Hematopoietic multipotent progenitor cell treated with erythropoietin and hydrocortisone succinate and interleukin-3 and kit ligand, for 6 days (in vitro differentiated cells): ENCODE measurements at places on chromosomes 4 and X.

GRCh38 chr4:122548886-122549630 is 71.8 kb downstream of the IL21 start:
- DNase-seq: no peak

GRCh38 chr4:56134266-56134665 is 185.5 kb downstream of the CEP135 start:
- DNase-seq: peak; percentile 75

- no peak for DNase-seq
These were observed 127.1 kb downstream of the PJA1 start for GRCh38 chrX:69038188-69038587.

DNA sequence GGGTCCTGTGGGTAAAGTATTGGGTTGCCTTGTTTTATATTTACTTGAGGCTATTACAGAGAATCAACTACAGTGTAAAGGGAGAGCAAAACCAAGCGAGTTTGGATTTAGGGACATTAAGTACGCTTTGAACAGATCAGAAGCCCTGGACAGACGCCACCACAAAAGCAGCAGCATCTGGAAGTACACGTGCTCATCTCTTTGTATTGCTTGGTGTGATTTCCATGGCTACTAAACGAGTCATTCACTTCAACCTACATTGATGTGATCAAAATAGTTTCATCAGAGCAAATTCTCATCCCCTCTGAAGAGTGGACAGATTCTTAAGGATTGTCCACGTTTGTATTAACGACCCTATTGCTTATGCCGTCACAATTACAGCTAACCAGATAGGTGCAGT is 85.1 kb downstream of the SORBS2 start:
- no peak for DNase-seq

GRCh38 chr4:51859476-51860031 is 16.6 kb downstream of the DCUN1D4 start:
- DNase-seq: no peak

GRCh38 chr4:56743550-56743949 is 62.5 kb upstream of the HOPX start:
- no peak for DNase-seq

DNA sequence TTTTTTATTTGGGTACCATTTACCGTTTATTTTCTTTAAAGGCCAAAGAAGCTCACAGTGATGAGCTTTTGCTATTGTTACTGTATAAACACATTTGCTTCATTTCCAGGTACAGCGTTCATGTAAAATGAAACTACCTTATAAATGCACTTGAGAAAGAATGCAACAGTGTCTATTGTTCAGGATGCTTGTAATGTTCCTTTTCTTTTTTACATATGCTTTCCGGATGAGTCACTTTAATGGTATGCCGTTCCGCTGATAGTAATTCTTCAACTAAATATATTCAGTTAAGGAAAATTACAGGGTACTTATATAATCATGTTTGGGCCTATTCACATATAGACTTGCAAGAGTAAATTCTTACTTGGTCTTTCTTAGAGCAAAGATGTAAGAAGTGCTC is 354.9 kb downstream of the RPA4 start:
- no peak for DNase-seq

GRCh38 chrX:150269605-150270254 is 93.4 kb upstream of the MAMLD1 start:
- peak; percentile 2 for DNase-seq

GRCh38 chrX:5236096-5236495 is 992.6 kb downstream of the NLGN4X start:
- DNase-seq: peak; percentile 12

GRCh38 chrX:39261446-39262147 is 460.3 kb downstream of the MID1IP1 start:
- DNase-seq: peak; percentile 72

- no peak for DNase-seq
These were observed 433.1 kb upstream of the FAM241A start for GRCh38 chr4:111712093-111712677.

- DNase-seq: no peak
These were observed 1.4 kb downstream of the RAI2 start for GRCh38 chrX:17859609-17860178.

GRCh38 chrX:49995795-49996455 is 73.5 kb downstream of the CLCN5 start:
- no peak for DNase-seq

DNA sequence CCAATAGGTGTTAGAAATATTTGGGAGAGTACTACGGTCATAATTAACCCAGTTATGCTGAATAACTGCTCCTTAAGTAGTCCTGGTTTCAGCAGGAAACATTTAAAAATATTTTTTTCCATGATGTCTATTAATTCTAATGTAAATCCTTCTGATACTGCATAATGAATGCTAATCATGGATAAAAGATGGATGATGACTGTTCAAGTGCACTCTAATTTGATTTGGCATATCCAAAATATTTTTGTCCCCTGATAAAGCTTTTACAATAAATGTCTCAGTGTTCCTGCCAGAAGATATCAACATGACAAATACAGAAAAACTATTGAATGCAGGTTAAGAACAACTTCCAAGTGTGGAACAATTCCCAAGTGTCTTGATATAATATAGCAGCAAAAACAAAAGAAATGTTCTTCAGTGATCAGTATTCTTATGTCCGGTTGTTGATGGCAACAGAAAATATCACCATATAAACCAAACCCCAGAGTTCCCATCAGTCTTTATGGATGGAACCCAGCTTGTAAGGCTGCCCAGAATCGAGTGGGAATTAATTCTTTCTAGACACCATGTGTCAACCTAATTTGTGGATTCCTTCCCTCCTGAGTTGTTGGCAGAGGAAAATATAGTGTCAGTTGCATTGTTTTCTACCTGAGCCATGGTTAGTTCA is 205.4 kb upstream of the GK2 start:
- DNase-seq: no peak

DNA sequence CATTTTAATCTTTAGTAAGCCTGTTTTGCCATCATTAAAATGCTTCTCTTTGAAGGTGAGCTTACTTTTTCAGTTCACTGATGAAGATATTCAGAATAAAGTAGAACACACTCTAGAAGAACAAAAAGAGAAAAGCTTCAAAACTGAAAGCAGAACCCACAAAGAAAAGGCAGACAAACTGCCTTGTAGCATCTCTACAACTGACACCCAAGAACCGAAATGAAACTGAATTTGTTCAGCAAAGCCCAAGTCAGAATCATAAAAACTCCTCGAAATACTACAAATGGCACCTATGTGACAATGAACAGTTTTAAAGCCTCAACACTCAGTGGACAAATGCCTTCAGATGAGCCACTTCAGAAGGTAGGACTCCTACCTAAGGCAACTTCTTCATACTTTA is 83.6 kb downstream of the MAML3 start:
- no peak for DNase-seq

DNA sequence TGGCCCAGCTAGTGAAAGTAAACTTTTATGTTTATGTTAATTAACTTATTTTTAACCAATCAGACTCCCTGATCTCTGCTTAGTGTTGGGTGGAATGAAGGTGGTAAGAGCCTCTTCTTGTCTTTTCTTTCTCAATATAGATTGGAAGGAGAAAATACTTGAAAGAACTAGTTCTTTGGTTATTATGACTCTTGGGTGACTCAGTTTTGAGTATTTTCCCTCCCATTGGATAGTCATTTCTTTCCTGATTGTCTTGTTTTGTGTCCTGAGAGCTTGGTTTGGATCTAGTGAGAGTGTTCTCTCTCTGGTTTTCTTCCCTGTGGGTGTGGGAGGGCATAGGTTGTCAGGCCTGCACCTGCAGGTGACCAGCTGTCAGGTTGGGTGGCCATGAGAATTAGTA is 172.0 kb upstream of the GLRA2 start:
- no peak for DNase-seq

- no peak for DNase-seq
These were observed 186.6 kb upstream of the GNPDA2 start for GRCh38 chr4:44912980-44913379.

DNA sequence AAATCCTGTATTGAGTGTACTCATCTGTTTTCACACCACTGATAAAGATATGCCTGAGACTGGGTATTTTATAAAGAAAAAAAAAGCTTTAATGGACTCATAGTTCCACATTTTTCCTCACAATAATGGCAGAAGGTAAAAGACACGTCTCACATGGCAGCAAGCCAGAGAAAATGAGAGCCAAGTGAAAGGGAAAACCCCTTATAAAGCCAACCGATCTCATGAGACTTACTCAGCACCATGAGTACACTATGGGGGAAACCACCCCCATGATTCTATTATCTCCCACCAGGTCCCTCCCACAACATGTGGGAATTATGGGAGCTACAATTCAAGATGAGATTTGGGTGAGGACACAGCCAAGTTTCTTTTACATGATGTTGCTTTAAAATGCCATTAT is 171.9 kb downstream of the GALNTL6 start:
- DNase-seq: no peak

GRCh38 chrX:63963095-63963784 is 178.2 kb upstream of the ARHGEF9 start:
- no peak for DNase-seq

DNA sequence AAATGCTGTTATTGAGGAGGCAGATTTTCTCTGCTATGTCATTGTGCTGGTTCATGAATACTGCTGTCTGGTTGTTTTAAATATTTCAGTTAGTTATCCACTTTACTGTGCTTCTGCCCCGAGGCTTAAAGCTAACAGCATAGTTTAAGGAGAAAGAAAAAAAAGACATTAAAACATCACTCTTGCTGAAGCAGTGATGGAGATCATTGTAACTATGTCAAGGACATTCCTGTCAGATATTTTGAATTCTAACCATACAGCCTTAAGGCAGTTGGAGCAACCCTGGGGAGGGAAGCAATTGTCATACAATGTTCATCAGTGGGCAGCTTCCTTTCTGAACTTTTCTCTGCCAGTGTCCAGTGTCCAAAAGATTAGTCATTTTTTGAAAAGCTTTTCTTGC is 199.0 kb upstream of the DDX53 start:
- DNase-seq: no peak

- no peak for DNase-seq
These were observed 14.9 kb downstream of the NRK start for GRCh38 chrX:105837232-105837631.

DNA sequence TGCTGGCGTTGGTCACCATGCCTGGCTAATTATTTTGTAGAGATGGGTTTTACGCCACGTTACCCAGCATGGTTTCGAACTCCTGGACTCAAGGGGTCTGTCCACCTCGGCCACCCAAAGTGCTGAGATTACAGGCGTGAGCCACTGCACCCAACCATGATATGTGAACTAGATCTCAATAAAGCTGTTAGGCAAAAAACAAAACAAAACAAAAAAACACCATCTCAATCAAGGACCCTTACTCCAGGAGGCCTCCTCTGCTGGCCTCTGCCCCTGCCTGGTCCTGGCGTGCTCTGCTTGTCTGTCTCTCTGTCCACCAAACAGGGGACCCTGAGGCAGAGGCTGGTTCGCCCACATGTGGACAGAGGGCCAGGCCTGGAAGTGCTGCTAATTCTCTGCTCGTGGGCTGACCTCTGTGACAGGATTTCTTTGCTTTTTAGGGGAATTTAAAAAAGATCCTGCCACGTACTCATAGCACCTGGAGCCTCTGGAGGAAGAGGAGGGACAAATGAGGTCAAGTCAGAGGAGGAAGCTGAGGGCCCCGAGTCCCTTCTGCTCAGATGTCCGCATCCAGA is 32.7 kb upstream of the WFS1 start:
- no peak for DNase-seq

DNA sequence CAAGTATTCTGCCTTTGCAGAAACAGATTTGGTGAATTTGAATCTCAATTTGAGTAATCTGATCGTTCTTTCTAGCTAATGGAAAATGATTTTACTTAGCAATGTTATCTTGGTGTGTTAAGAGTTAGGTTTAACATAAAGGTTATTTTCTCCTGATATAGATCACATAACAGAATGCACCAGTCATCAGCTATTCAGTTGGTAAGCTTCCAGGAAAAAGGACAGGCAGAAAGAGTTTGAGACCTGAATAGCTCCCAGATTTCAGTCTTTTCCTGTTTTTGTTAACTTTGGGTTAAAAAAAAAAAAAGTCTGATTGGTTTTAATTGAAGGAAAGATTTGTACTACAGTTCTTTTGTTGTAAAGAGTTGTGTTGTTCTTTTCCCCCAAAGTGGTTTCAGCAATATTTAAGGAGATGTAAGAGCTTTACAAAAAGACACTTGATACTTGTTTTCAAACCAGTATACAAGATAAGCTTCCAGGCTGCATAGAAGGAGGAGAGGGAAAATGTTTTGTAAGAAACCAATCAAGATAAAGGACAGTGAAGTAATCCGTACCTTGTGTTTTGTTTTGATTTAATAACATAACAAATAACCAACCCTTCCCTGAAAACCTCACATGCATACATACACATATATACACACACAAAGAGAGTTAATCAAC is 15.3 kb downstream of the PLP1 start:
- no peak for DNase-seq

DNA sequence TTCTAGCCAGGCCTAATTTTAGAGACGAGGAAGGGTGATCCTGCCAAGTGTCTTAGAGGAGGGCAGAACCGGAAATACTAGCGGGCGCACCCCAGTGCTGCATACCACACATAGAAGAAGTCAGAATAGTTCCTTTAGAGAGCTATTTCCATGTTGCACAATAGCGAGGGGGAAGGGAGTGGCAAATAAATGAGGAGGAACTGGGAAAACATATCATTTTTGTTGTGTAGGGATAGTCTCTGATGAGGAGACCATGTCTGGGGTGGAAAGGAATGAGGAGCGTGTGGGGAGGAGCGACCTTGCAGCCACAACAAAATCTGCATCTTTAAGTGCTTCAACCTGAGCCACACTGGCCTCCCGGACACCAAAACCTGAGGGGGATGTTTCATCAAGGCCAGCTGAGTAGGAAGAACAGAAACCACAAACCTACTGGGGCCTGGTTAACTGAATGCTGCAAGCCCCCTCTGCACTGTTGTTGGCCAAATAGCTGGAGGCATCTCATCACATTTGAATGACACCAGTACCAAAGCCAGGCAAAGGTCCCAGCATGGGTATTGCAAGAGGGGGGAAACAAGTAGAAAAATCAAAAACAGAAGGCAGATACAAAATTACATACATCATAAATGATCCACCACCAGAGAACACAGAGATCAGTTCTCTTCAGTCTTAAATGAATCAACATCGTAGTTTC is 26.7 kb upstream of the C1QTNF7 start:
- peak; percentile 61 for DNase-seq

DNA sequence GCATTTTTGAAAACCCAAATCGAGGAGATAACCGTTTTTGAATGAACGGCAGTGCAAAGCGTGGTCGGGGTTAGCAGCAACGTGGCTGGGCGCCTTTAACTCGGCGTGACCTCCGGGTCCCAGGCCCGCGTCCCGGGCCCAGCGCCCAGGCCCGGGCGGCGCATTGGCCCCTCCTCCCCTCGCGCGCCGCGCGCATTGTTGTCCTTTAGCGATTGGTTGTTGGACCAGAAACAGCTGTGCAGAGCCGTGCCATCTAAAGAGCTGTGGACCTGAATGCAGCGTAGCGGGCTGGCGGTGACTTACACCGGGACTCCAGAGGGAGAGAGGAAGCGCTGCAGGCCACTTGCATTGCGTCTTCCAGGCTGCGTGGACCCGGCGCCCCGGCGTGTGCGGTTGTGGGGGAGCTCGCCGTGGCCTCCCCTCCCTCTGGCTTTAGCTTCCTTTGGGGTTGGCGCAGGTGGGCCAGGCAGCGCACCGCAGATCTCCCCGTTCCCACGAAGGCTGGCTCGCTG is at the start of gene STOX2:
Gene STOX2 (plus strand): TSS at position 227 of the 512 bp plus-strand sequence. CDS start 1,484 bp downstream, outside the sequence.
- peak; percentile 26 for DNase-seq

- DNase-seq: no peak
These were observed 149.5 kb downstream of the PJA1 start for GRCh38 chrX:69015564-69016292.
